ENCODE measurements at places on chromosomes 4 and X.

DNA sequence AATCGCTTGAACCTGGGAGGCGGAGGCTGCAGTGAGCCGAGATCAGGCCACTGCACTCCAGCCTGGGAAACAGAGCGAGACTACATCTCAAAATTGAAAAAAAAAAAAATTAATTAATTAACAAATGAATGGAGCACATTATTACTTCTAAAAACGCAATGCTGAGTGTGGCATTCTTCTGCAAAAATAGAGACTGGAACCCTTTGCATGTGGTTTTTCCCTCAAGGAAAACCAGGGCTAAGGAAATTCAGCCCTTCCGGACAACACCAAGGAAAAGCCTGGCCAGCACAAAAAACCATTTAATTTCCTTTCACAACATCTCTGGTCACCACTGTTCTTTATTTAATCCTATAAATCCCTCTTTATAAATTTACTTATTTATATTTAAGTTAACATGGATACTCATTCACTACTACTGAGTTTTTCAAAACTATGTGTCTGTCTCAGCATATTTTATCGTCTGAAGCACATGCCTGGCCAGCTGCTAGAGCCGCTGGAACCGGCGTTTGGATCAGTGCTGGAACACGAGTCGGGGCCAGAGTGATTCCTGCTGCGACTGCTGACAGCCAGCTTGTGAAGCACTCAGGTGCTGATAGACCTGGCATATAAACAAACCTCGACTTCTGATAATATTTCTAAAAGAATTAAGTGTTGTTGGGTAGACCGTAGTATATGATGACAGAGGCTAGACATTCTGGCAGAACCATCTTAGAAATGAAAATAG lies 84.5 kb upstream of the WWC2 start:
- no peaks in the 10 kb centered on the region for H3K4me1 ChIP-seq
- no peaks in the 10 kb centered on the region for H3K27me3 ChIP-seq
- H3K36me3 ChIP-seq = no peaks in the 10 kb centered on the region
- DNase-seq = no peak

DNA sequence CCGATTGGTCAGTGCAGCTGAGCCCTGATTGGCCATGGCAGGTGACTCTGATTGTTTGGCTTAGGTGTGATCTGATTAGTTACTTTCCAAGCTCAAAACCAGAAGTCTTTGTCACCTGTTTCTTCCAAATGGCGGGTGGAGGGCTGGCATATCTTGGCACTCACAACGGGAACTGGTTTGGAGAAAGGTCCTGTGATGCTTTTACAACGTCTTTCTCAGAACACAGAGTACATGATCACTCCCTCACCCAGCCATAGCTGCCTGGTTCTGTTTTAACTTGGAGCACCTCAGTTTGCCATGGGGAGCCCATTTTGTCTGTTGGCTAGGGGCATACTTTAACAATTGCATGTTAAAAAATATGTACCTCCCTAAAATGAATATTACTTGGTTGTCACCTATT lies 13.0 kb upstream of the XK start:
- DNase-seq = no peak
- no peak overlapping the region for H3K4me3 ChIP-seq
- H3K36me3 ChIP-seq = no peaks in the 10 kb centered on the region
- H3K4me1 ChIP-seq = no peaks in the 10 kb centered on the region

GRCh38 chr4:156413239-156414135 lies 459.8 kb upstream of the CTSO start:
- H3K4me3 ChIP-seq = no peak overlapping the region
- H3K27ac ChIP-seq = no peak overlapping the region
- no peak for DNase-seq
- H3K36me3 ChIP-seq = no peaks in the 10 kb centered on the region

DNA sequence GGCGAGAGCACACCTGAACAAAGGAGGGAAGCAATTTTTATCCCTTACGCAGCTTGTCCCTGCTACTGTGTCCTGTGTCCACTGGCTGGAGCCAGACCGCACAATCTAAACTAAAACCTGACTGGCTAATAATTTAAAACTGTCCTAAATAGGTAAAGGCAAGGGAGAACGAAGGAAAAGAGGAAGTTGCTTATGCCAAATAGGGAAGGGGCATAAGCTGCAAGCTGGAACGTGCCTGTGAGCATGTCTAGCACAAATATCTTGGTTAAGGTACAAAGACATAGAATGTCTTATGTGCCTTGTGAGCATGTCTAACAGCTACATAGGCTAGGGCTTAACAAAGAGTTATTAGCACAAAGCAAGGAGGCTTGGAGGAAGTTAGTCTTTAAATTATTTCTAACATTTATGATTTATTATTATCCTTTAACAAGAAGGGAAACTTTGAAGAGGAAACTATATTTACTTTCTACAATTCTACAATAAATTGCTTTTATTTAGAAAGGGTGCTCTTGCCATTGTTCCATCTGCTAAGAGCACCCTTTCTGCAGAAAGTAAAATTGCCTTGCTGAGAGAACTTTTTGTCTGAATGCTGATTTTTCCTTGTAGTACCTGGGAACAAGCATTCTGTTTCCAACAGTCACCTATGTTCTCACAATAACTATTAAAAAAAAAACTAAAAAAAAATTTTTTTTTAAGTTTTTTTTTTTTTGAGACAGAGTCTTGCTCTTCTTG lies 80.6 kb upstream of the CBR4 start:
- H3K27me3 ChIP-seq = no peaks in the 10 kb centered on the region
- H3K36me3 ChIP-seq = no peaks in the 10 kb centered on the region
- H3K4me1 ChIP-seq = no peaks in the 10 kb centered on the region
- H3K27ac ChIP-seq = no peak overlapping the region
- no peak for DNase-seq

- H3K4me3 ChIP-seq = no peak overlapping the region
- H3K27ac ChIP-seq = no peak overlapping the region
- H3K27me3 ChIP-seq = no peaks in the 10 kb centered on the region
- no peaks in the 10 kb centered on the region for H3K36me3 ChIP-seq
Observed at GRCh38 chr4:7391637-7392437, 42.9 kb downstream of the PSAPL1 start.

GRCh38 chrX:28549838-28550237 lies 37.4 kb upstream of the IL1RAPL1 start:
- DNase-seq = no peak
- H3K4me3 ChIP-seq = no peak overlapping the region
- no peaks in the 10 kb centered on the region for H3K4me1 ChIP-seq
- no peaks in the 10 kb centered on the region for H3K27me3 ChIP-seq
- no peaks in the 10 kb centered on the region for H3K36me3 ChIP-seq
- no peak overlapping the region for H3K27ac ChIP-seq

DNA sequence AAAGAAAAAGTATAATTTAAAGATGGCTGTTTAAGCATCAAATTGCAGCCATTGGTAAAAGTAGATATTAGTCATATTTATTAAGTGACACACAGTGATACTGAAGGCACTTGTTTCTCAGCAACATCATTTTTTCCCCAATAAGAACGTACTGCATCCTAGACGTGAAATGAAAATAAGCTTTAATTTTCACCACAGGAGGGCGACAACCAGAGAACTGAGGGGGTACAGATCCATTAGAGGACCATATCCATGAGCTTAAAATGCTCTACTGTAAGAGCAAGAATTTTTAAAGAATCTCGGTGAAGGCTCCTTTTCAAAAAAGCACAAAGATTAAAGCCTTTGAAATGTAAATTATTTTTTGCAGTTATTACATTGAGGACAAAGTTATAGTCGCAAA lies 33.4 kb downstream of the FRG1 start:
- no peaks in the 10 kb centered on the region for H3K4me1 ChIP-seq
- no peak overlapping the region for H3K27ac ChIP-seq
- H3K4me3 ChIP-seq = no peak overlapping the region
- no peak for DNase-seq
- H3K36me3 ChIP-seq = no peaks in the 10 kb centered on the region
